ENCODE measurements at places on chromosomes 3 and 15.

DNA sequence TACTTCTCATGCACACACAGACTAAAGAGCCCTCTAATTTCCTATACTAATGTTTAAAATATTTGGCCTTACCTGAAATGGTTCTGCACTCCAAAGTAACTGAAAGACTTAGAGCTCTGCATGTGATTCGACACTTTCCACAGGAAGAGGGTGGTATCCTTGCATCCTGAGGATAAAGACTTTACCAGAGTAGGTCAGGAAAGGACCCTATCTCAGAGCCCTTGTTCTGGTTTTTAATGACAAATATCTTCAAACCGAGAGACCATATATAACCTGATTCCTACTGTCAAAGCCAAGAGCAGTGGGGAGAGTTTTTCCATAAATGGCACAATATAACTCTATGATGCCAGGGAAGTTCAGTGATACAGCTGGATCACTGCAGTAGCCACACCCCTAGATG lies at the start of gene GP5:
Gene GP5 (minus strand): TSS at position 101 of the 400 bp plus-strand sequence. CDS start 984 bp downstream, outside the sequence.
- DNase-seq = no peak

DNA sequence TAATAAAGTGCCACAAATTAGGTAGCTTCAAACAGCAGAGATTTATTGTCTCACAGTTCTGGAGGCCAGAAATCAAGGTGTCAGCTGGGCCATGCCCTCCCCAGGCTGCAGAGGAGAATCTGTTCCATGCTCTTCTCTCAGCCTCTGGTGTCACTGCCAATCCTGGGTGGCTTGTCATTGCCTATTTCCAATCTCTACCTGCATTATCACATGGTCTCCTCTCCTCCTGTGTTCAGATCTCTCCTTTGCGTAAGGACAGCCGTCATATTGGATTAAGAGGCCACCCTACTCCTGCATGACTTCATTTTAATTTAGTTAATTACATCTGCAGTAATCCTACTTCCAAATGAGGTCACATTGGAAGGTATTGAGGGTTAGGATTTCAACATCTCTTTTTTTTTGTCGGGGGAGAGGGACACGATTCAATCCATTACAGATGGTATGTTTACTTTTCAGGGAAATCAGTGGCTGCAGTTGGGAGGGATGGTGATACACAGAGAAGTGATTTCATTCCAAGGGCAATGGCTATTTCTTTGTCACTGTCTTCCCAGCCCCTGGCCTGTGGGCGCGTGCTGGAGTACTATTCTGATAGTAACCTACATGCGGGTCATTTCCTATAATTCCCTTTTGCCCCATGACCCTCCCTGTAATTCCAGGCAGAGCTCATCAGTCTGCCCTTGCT lies 169.4 kb downstream of the MINAR1 start:
- DNase-seq = no peak

GRCh38 chr15:59689626-59690236 lies 611 bp upstream of the BNIP2 start:
- DNase-seq = no peak

GRCh38 chr15:101533371-101534140 lies 44.0 kb upstream of the PCSK6 start:
- no peak for DNase-seq

DNA sequence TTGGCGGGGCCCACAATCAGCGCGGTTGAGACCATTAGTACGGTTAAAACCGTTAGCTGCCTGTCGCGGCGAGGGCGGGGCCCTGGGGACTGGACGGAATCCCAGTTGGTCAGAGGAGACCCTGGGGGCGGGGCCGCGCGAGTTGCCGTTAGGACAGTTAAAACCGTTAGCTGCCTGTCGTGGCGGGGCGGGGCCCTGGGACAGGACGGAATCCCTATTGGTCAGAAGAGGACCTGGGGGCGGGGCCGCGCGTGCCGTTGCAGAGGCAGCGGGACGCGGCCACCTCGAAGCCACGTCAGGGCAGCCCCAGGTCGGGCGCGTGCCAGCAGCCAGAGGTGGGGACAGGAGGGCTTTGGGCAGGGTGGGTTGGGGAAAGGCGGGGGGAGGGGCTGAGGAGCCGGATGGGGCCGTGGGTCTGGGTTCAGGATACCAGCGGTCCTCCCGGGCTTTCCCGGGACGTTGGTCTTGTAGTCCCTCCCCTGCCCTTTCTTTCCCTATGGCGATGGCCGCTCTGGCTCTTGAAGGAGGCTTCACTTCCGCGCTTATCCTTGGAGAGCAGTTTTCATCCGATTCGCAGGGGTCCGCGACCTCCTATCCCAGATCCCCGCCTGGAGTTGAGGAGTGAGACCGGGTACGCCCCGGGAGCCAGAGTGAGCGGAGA lies 28.0 kb downstream of the KLHDC8B start:
- DNase-seq = no peak

- DNase-seq = no peak
Observed at GRCh38 chr3:101963902-101964362, 114.6 kb downstream of the NFKBIZ start.

- no peak for DNase-seq
Observed at GRCh38 chr3:78273326-78273725, 1233.4 kb downstream of the ROBO2 start.

DNA sequence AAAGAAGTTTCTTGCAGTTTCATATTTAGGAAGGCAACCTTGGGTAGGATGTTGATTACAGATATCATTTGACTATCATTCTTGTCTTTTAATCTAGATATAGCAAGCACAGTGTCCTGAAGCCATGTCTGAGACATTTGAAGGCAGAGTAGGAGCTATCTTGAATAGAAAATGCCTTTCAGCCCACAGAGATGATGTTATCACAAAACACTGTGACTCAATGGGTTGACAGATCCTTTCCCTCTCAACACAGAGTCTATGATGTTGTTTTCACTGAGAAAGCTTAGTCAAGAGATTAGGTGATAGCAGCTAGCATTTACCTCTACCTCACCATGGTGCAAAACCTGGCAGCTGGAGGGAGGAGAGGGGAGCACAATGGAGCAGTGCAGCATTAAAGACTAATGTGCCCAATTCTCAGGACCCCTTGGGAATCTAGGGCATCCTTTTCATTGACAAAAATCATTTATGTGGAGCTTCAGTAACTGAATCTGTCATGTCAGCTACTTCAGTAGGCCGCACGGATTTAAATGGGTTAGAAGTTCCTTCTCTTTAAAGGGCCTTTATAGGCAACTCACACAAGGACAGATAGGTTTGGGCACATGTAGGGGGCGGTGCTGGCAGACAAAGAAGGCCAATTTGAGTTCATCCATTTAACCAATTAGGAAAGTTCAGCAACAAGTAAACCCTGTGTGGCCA lies 121.8 kb downstream of the AGBL1 start:
- DNase-seq = no peak

DNA sequence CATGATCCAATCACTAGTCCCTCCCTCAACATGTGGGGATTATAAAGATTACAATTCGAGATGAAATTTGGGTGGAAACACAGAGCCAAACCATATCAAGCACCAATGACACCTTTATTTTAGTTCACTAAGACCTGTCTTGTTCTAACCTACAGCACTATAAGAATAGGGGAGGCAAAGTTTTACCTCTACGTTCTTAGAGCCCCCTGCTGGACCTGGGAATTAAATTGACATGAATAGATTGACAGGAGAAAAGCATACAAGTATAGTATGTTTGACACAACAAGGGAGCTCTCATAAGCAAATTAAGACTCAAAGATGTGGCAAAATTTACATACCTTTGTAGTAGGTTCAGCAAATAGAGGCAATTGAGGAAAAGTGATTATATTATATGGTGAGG lies 974.4 kb upstream of the ALCAM start:
- no peak for DNase-seq

GRCh38 chr3:117719316-117719926 lies 1009.8 kb downstream of the TUSC7 start:
- peak; percentile 45 for DNase-seq

DNA sequence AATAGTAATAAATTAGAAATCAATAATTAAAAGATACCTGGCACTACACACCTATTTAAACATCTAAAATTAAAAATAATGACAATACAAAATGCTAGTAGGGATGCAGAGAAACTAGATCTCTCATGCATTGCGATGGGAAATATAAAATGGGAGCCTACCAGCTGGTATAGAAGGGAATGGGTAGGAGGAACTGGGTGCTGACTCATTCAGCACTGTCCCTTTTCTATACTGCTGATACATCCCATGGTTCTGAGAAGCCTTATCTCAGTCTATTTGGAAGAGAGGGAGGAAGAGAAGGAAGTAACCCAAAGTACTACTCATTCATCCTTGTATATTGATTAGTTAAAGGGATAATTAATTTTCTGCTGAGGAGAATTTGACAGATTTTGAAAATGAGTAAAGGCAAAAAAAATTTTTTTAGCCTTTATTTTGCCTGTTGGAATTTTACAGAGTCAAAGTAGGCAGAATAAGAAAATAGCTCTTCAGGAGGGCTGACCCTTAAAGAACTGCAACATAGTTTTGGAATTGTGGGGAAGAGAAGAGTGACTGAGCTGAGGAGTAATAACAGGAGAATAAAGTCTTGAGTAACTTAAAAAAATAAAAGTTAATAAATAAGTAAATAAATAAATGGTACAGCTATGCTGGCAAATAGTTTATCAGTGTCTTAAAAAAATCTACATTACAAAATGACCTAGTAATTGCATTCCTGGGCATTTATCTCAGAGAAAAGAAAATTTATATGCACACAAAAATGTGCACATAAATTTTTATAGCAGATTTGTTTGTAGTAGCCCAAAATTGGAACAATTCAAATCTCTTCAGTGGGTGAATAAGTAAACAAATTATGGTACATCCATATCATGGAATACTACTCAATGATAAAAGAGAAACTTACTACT lies 15.3 kb upstream of the BHLHE40 start:
- no peak for DNase-seq

DNA sequence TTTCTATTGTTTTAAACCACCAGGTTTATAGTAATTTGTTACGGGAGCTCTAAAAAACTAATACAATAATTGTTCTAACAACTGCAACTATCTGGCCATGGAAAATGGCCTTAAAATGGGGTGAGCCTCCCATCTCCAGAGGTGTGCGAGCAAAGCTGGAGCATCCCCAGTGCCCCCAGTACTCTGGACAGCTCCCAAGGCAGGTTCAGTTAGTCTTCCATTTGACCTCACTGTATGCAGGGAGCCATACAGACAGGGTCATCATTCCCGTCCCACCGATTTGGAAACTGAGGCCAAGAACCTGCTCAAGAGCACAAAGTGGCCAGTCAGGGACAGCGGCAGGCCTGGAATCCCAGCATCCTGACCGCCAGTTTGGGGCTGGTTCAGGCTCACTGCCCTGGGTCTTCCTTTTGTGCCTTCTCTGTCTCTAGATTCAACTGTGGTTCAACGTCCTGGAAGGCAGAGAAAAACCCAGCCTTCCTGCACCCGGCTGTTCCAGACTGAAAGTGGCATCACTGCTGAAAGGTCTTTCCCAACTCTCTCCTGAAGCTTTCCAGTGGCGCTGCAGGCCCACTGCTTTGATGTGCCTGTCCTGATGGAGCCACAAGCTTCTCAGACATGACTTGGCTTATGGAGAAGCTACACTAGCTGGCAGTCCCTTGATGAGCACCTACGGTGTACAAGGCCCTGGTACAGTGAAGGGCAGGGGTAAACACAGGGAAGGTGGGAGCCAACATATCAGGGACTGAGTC lies 76.6 kb upstream of the LINGO1 start:
- DNase-seq = no peak

DNA sequence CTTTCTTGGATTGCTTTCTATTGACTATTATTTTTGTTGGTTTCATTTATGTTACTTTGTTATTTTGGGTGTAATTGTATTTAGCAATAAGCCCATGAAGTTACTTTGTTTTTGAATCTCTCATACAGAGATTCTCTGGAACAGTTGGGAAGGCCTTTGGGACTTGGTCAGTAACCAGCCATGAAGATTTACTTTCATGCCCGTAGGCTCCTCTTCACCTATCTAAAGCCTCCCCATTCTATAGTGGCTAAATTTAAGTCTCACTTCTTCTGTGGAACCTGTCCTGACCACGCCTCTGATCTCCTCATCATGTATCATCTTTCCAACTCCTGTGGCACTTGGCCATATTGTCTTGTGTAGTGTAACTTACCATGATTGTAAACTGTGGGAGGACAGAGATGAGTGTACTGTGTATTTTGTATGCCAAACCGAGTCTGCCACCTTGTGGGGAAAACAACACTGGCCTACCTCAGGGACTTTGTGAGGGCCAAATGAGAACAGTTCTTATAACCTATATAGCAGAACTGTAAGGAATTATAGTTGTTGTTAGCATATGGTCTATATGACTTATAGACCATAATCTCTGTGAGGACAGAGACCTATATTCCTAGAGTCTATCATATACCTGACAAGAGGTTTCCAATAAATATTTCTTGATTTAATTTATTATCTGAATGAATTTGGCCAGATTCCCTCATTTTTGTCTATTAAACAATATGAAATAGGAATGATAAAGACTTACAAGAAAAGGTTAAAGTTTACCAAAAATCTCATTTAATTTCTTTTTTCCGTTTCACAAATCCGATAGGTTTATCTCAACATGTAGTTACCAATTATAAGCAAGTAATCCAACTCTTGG lies 75.0 kb downstream of the STARD9 start:
- DNase-seq = peak; percentile 73

DNA sequence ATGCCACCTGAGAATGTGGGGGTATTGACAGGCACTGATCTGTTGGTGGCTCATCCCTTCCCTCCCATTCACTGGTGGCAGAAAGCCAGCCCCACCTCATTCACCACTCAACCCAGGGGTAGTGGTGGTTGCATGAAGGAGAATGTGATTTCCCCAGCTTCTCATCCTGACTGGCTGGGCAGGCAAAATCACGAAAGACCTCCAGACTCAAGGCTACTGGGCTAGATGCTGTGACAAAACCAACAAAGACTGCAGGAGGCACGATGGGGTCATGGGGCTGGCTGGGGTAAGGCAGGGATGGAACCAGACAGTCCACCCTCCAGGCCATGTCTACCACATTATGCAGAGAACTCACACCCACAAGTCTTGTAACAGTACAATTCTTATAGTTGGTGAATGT lies 33.9 kb downstream of the FSTL1 start:
- DNase-seq = no peak

- no peak for DNase-seq
Observed at GRCh38 chr3:189292667-189293484, 121.1 kb downstream of the TPRG1 start.

GRCh38 chr3:177770383-177771230 lies 573.3 kb upstream of the TBL1XR1 start:
- DNase-seq = no peak

DNA sequence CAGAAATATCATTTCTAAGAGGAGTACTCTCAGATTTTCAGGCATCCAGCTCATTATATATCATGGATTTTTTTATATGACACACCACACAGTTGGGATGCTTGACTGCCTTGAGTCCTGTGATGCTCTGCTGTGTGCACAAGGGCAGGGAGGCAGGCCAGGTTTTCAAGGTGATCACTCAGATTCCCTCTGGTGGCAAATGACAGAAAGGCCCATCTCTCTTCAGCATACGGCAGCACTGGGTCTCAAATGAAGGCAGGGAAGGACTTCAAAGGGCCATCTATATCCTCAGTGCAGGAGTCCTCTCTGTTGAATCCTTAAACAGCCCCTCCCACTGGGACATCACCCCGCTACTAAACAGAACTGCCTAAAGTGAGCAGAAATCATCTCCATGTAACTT lies 54.8 kb upstream of the MYO5C start:
- DNase-seq = no peak

GRCh38 chr3:12708584-12709192 lies 44.8 kb upstream of the RAF1 start:
- no peak for DNase-seq

Measured in D341Med (cell line).